Left forelimb (tissue), 1 donor: ENCODE measurements at places on chromosomes 7 and 10.

- DNase-seq = no peak
These were observed 42.4 kb downstream of the P4HA1 start for GRCh38 chr10:73054286-73054685.

DNA sequence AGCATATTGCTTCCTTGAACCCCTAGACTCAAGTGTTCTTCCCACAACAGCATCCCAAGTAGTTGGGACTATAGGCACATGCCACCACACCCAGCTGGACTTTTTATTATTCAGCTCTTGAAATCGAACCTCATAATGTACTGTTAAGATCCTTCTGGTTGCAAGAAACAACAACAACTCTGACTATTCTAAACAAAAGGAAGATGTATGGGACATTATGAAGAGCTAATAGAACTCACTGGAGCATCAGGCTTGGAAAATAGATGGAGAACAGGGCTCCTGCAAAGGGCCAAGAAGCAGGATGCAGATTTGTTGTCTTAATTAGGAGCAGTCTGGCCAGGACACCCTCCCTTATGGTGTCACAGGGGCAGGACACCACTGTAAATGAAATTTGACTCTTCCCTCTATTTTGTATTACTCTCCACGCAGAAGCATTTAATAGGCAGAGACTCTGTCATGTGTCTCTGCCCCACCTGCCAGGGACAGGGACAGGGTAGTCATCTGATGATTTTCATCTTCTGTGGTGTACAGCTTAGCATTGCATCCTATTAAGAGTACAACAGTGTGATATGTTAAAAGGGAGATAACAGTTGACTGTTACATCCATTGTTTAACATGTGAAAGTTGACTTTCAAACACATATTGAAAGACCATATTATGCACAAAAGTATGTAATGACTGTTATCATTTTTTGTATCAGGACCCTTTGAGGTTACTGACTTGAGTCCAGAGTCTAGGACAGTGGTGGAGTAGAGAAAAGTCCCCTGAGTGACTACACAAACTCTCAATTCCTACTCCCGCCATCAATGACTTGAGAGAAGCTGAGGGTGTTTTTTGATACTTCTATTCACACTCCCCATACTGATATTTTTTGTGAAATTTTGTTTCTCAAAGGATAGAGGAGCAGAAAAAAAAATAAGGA is 157.3 kb downstream of the LRRC4 start:
- DNase-seq = no peak

DNA sequence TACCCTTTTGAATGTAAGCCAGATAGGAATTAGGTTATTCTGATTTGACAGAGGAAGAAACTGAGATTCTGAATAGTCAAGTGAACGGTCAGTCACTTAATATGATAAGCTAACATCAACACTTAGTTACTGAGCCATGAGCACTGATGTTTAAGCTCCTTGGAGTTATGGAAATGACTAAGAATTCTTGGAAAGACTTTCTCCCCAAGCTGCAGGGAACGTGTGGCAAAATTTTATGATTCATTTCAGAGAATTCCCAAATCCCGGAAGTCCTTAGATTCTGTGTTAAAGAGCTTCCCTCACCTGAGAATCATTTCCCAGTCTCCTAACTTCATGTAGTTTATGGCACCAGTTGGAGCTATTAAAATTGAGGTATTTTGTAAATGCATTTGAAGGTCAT is 330.9 kb downstream of the XPNPEP1 start:
- DNase-seq = no peak

- DNase-seq = no peak
These were observed 196.5 kb downstream of the ACTR3B start for GRCh38 chr7:152956006-152956405.

- no peak for DNase-seq
These were observed 20.2 kb upstream of the SMC3 start for GRCh38 chr10:110547139-110547761.

GRCh38 chr7:43877968-43878864 is 8.9 kb upstream of the MRPS24 start:
- DNase-seq = no peak
